ENCODE measurements at places on chromosomes 1 and 21.

- no peak for DNase-seq
Observed at GRCh38 chr21:38619992-38620479, 121.8 kb upstream of the ERG start.

GRCh38 chr1:234362558-234362957 is 10.7 kb upstream of the COA6 start:
- DNase-seq: no peak

GRCh38 chr1:28156821-28157220 is 19.7 kb downstream of the PTAFR start:
- no peak for DNase-seq

DNA sequence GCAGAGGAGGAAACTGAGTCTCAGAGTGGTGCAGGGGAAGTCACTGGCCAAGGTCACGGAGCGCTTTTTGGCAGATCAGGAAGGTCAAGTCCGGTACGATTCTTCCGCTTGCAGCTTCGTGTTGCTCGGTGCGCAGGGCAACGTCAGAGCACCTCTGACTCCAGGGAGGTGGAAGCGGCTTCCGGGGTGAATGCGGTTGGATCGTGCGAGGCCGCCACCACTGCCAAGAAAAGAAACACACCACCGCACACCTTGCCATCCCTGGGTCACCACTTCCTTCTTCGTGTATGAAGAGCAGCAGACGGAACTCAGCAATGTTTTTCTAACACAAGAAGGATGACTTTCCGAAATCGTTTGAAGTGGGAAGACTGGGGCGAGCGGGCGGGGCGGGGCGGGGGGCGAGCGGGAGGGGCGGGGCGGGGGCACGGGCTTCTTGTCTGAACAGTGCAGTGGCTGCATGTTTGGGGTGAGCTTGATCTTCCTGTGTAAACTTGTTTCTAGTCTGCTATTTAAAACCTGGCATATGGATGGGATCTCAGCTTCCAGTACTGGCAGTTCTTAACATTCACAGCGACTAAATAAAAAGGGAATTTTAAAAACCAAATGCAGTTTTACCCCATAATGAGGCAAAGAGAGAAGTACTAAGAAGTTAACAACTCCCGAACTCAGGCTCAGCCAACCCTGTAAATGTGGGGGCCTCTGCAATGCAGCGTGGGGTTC is 300.0 kb downstream of the RRAGC start:
- DNase-seq: peak; percentile 90

DNA sequence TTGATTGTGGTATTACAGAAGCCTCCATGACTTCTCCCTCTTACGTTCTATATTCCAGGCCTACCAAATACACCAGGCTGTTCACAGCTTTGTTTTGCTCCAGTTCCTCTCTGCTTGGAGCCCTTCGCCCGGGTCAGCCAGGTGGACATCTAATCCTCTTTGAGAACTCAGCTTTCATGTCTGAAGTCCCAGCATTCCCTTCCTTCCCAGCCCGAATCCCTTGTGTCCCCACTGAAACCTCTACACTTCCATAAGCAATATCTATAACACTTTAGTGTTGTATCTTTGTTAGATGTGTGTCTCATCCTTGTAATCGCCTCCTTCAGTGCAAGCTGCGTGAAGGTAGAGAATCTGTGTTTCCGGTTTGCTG is 1.9 kb downstream of the RNF11 start:
- DNase-seq: no peak

Measured in activated effector memory CD4-positive, alpha-beta T cell treated with anti-CD3 and anti-CD28 coated beads, Interleukin-2, amount 50 U/mL, for 16 hours (primary cell).